Stimulated activated CD4-positive, alpha-beta T cell treated with anti-CD3 and anti-CD28 coated beads, Interleukin-4, amount 100 ng/mL, for 1 hour (primary cell): ENCODE measurements at places on chromosomes 2 and 18.

GRCh38 chr2:192410319-192410718, 215.6 kb upstream of the TMEFF2 start:
- DNase-seq: no peak

DNA sequence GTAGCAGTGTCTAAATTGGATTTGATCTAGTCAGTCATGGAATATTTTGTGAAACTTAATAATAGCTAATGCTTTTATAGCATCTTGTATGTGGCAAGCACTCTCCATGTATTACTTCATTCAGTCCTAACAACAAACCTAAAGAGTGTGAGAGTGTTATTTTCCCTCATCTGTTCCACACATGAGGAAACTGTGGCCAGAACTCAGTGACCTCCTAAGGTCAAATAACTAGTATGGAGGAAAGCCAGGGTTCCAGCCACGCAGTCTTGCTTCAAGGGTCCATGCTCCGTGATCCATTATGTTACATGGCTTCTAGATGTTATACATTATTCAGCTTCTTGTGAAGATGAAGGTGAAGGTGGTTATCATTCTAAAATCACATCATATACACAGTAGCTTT, 45.5 kb downstream of the TWSG1 start:
- DNase-seq: no peak

- DNase-seq: no peak
Observed at GRCh38 chr2:144708626-144709025, 188.7 kb upstream of the ZEB2 start.

GRCh38 chr2:222912776-222913175, 51.9 kb downstream of the ACSL3 start:
- no peak for DNase-seq

GRCh38 chr2:19369341-19369955, 11.0 kb upstream of the OSR1 start:
- no peak for DNase-seq

DNA sequence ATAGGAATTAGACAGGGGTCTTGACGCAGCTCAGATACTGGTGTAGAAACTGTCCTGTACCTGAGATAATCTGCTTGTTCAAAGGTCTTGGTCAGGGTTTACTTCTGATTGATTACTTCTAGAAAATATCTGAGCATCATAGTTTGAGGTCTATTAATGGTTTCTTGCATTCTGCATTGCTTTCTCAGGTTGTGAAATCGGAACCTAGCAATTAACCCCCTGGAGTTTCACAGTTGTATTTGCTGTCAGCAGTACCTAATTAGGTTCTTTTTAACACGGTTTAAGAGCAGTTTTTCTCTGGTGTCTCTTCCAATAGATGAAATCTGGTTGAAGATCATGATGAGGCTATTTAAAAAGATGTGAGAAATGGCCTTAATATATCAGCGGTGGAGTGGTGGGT, 428.6 kb upstream of the SYT4 start:
- no peak for DNase-seq

GRCh38 chr2:108877506-108877905, 90.9 kb downstream of the CCDC138 start:
- no peak for DNase-seq

DNA sequence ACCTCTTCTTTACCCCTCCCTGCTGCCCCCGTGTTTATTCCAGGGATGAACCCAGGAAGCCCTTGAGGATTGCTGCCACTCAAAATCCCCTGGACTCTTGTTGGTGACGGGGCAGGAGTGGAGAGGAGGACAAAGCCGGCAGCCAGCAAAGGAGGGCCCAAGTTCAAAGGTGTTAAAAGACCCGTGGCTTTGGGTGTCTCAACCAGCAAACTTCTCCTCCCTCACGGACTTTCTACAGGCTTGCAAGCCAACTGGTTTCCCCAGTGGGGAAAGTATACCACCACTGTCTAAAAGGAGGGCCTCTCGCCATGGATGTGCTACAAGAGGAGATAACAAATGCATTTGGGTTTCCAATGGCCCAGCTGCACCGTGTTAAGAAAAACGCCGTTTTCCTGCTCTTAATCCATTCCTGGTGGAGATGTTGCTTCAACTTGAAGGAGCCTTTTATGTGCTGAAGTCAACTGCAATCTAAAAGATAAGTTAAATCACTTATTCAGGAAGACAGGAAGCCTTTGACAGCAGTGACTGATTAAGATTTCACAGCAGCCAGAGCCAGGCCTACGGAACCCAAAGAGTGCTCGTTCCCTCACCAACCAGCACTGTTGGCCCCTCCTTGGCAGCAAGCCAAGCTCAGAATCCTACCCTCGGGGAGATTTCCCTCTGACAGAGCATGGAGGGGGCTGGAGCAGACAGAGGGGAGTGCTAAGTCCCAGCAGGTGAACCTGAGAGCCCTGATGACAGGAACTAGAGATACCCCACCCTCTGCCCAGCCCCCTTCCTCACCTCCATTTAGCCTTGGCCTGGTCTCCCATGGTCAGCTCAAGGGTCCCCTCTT, 57.8 kb downstream of the ZBTB7C start:
- no peak for DNase-seq

DNA sequence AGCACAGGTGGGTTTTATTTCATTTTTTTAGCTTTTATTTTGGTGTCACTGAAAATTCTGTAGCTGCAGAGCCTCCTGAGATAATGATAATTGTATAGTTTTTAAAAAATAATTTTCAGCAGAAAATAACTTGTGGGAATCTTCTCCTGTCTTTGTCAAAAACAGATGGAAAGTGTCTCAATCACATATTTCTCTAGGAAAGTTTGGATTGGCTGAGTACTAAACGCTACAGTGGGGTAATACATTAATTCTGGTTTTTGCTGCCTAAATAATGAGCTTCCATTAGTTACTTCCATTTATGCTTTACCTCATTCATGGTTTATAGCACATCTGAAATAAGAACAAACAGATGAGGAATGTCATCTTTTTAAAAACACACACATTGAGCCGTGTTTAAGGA, 2.2 kb downstream of the TWIST2 start:
- no peak for DNase-seq

DNA sequence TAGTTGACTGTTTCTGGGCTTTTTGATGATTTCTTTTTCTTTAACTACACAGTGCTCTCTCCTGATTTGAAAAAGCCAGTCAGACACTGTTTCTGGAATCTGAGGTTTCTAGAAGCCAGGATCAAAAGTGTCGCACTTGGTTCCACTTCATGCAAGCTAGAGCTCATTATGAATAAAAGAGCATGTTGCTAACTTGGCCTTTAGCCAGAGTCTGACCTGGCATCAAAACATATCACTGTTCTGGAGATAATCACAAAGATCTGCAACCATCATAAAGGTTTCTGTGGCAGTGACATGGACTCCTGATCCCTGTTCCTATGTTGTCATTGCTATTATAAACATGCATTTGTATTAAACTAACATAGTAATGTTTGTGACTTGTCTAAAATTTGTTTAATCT, 76.1 kb upstream of the MAPRE2 start:
- no peak for DNase-seq

GRCh38 chr18:12772111-12772510, 69.3 kb downstream of the PSMG2 start:
- DNase-seq: no peak

DNA sequence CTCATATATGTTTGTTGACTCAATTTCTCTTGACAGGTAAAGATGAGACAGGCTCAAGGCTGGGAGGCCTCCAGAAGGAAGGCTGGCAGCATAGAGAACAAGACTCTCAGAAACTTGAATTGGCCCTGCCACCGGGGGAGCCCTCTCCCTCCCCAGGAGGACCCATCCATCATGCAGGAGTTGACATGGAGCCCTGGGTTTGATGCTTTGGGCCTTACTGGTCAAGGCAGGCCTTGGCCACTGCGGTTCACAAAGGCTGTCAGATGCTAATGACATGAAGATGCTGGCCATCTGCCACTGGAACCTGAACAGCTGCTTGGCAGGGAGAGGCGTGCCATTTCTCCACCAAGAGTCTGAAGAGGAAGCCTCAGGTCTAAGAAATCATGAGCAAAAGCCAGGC, 193.6 kb downstream of the MTCL1 start:
- DNase-seq: no peak

GRCh38 chr2:85711578-85712060, 17.5 kb downstream of the GNLY start:
- no peak for DNase-seq

GRCh38 chr18:31943878-31944816, 1.2 kb upstream of the TRAPPC8 start:
- no peak for DNase-seq

DNA sequence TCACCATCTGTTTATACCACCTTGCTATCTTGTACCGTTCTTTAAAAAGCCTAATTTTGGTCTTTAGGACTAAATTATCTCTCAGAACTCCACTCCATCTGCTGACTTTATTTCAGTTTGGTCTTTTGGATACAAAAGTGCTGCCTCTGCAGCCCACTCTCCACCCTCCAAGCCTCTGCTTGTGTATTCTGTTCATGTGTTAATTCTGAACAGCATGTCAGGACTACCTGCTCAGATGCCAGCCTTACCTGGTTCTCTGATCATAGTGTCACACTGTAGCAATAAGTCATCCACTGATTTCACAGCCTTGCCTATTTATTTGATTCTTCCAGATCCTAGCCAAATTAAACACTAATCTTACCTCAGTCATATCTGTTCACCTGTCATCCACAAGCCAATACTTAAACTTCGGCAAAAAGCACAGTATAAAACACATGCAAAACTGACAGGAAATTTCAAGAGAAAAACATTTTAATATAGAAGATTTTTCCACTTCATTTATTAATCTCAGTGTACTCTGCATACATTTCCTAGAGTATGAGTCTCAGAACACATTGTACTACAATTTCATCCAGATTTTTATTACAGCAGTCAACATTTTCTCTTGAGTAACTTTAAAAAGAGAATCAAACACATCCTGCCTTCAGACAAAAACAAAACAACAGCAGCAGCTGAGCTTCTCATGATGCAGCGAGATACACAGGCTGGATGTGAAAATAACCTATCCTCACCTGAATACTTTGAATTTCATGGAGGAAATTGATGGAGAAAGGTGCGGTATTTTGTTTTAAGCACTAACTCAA, 64.9 kb downstream of the PPP1R1C start:
- DNase-seq: no peak

DNA sequence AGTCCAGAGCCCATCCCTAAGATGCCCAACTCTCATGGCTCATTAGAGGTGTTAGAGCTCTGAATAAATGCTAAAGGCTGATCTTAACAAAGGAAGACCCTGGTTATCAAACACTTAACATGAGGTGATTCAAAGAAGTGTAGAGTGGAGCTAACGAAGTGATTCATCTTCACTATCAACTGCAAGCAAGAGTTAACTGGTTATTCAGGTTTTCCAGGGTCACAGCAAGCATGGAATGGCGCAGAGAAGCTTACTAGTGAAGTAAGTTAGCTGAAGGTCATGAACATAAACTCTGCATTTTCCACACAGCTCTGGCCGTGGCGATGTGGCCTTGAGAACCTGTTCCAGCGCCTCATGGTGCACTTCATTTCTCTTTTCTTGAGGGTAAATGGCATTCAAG, 17.0 kb downstream of the RND3 start:
- no peak for DNase-seq

DNA sequence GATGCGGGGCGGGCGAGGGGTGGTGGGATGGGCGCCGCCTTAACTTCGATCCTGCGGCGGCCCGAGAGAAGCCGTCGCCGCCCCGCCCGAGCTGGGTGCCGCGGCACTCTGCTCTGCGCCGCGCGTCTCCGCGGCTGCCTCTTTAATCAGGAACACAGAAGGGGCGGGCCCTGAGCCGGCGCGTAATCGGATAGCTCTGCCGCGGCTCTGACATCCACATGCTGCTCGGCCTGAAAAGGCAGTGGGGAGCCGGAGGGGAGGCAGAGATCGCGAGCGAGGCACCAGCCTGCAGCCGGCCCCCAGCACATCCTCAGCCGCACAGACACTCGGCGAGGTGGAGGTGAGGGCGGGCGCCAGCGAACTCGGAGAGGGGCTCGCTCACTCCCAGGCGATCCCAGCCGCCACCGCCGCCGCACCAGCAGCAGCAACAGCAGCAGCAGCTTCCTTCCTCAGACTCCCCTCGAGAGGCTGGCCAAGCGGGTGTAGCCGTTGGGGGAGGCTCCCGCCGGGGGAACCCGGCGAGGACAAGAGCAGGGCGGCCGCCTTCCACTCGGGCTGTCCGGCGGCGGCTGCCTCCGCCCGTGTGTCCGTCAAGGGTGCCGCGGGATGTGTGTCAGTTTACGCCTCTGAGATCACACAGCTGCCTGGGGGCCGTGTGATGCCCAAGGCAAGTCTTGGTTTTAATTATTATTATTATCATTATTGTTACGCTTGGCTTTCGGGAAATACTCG, at the start of gene NRP2:
TSS of gene NRP2 (plus strand) at position 263 of the 732 bp plus-strand sequence. CDS start 790 bp downstream, outside the sequence.
- peak; percentile 50 for DNase-seq

DNA sequence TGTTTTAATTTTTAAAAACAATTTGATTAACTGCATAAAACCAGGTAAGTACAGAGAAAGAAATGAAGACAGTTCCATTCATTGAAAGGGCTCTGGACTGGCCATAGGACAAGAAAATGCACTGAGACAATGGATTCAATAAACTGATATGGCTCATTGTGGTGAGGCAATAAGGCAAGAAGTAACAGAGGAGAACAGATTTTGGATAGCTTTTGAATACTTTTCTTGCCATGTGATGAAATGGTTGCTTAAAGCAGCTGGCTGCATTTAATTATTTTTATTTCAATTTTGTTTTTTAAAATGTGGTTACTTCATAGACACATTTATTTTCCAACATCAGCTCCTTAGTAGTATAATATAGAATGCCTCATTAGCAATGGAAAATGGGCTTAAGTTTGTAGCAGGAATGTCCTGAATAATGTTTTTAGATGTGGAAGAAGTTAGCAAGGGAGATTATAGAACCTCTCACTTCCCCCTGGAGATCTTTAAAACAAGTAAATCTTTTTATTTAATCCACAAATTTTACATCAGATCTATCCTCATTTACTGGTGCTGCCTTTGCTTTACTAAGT, 646.9 kb upstream of the ZEB2 start:
- no peak for DNase-seq

DNA sequence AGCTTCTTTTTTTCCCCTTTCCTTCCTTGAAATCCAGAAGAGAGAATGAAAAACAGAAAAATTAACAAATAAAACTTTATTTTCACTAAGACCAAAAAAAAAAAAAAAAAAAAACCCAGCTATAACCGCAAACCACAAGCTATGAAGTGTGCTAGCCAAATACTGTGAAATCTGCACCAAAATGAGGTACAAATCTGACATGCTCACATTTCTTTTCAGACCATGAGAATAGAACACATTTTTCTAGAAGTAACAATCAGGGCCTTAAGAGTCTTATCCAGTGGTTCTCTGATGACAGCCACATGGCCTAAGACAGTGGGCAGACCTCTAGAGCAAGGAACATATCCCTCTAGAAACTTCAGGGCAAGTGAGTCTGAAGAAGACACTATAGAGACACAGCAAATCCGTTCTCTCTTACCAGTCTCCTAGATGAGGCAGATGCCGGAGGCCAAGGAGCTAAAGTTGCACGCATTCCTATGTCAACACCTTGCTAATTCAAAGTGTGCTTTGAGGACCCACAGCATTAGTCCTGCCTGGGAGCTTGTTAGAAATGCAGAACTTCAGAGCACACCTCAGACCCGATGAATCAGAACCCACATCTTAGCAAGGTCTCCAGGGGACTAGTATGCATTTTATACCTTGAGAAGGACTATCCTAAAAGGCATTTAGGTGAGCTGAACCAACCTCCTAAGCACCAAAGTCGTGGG, 317.1 kb downstream of the MYCN start:
- no peak for DNase-seq

GRCh38 chr2:129929321-129930290, 49.9 kb upstream of the RAB6C start:
- DNase-seq: no peak
